Prostate gland (tissue), 2 donors: ENCODE measurements at places on chromosomes 12 and 14.
A peak's percentile ranks its signal among the peaks of the same experiment; 100 is the strongest.

GRCh38 chr12:70643939-70644338, 6.7 kb upstream of the PTPRB start:
- DNase-seq = no peak

- DNase-seq = no peak
Observed at GRCh38 chr12:89574736-89575208, 48.9 kb upstream of the POC1B start.

DNA sequence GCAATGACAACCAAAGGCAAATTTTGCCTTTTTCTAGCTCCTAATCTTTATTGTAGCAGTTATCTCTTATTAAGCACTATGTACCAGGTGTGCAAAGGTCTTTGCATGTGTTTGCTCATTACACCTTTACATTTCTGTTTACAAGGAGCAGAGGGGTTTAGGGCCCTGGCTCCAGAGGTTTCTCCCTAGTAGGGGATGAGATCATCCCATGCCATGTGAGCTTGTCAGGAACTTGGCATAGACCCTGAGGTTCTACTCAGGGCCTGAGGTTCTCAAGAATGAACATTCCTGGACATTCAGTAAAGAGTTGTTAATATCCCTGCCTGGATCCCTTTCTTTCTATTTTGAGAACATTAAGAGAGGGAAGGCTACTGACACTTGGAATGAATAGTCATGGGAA, 292.0 kb downstream of the RPAP3 start:
- no peak for DNase-seq

GRCh38 chr14:33717866-33718265, 233.0 kb downstream of the EGLN3 start:
- DNase-seq = peak; percentile 19

GRCh38 chr14:80117876-80118275, 93.4 kb downstream of the DIO2 start:
- DNase-seq = no peak

- no peak for DNase-seq
Observed at GRCh38 chr14:22552001-22552826, 36.8 kb downstream of the DAD1 start.

- no peak for DNase-seq
Observed at GRCh38 chr14:46322730-46323403, 328.7 kb downstream of the RPL10L start.

DNA sequence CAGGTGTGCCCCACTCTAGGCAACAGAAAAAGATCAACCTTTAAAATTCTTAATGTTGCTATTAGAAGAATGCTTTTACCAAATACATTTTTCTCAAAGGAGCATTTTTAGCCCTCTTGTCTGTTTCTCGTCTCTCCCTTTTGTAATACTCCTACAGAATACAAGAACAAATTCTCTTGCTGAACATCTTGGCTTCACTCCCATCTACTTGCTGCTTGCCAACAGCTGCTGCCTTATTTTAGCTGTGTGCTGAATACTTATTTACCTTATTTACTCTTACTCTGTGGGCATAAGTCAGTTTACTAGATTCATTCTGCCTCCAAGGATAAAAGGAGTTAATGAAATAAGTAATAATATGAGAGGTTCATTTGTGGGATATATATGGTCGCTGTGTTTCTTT, 70.8 kb downstream of the POLR3B start:
- no peak for DNase-seq

GRCh38 chr12:67512061-67512460, 136.5 kb upstream of the DYRK2 start:
- DNase-seq = no peak

DNA sequence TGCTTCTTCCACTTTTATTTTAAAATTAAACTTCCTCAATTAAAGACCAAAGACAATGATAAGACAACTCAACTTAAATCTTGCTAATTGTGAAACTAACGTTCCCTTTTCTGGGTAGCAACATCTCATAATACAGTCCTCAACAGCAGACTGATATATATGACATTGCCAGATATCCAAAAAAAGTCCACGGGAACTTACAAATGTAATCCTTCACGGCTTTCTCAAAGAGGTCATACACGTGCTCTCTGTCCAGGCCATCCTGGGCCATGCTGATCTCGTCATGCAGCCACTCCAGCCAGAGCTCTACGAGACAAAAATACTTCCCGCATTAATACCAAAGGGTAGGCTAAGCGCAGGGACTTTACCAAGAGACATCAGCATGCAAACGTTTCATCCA, 13.3 kb downstream of the SART3 start:
- no peak for DNase-seq

- DNase-seq = no peak
Observed at GRCh38 chr12:53478865-53479264, 20.4 kb downstream of the MAP3K12 start.

DNA sequence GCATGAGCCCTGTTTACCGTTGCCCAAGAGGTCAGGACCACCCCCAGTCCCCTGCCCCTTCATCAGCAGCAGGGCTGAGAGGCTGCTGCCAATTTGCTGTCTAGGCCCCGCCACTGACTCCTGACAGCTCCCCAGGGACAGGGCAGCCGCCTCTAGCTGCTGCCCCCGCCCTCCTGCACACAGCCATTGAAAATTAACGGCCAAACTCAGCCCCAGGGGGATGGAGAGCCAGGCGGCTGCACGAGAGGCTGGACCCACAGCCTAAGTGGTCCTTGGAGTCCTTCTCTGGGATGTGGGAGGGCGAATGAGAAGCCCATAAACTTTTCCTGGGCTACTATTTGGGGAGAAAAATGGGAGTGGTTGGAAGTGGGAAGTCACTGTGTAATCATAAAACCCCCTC, 4.6 kb downstream of the FOXN4 start:
- DNase-seq = no peak

GRCh38 chr12:45273717-45274271, 57.9 kb downstream of the ANO6 start:
- no peak for DNase-seq

DNA sequence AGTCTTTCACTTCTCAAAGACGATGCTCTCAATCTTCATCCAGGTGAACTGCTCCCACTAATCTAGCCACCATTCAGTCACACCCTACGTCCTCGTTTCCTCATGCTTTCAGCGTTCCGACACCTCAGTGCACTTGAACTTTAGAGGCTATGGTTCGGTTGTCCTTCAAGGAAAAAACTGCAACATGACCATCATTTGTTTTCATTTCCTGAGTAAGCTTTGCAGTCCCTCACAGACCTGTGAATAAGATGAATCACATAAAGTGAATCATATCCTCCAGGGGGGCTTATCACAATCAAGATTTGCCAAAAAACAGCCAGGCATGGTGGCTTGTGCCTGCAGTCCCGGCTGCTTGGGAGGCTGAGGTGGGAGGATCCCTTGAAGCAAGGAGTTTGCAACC, 80.2 kb downstream of the TMCC3 start:
- no peak for DNase-seq

- peak; percentile 60 for DNase-seq
Observed at GRCh38 chr14:101965181-101965544, 790 bp downstream of the DYNC1H1 start.
